ENCODE measurements at places on chromosomes 7 and 10. TPM values are rescaled to one million over a fixed set of nuclear protein-coding genes. Genes with fewer than 3 reads are reported as not detected.

DNA sequence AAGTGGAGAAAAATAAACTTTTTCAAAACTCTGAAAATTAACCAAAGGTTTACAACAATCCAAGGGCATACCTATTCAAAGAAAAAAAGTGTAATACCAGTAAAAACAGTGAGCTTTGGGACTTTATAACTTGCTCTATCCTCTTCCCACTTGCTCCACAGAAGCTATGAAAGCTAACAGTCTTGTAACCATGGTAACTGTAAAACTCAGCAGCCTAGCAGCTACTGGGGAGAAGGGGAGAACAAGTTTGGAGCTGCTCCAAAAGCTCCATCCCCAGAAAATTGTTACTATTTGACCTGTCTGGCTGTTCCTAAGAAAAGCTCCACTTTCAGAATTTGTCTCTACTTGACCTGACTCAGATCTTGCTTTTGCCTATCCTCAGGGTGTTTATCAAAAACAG lies 191.5 kb downstream of the OTUD1 start:
- no peak for DNase-seq

GRCh38 chr7:4602905-4603842 lies 78.9 kb upstream of the FOXK1 start:
- DNase-seq, result no peak

- no peak for DNase-seq
Observed at GRCh38 chr10:23432639-23433038, 6.2 kb upstream of the OTUD1 start.

DNA sequence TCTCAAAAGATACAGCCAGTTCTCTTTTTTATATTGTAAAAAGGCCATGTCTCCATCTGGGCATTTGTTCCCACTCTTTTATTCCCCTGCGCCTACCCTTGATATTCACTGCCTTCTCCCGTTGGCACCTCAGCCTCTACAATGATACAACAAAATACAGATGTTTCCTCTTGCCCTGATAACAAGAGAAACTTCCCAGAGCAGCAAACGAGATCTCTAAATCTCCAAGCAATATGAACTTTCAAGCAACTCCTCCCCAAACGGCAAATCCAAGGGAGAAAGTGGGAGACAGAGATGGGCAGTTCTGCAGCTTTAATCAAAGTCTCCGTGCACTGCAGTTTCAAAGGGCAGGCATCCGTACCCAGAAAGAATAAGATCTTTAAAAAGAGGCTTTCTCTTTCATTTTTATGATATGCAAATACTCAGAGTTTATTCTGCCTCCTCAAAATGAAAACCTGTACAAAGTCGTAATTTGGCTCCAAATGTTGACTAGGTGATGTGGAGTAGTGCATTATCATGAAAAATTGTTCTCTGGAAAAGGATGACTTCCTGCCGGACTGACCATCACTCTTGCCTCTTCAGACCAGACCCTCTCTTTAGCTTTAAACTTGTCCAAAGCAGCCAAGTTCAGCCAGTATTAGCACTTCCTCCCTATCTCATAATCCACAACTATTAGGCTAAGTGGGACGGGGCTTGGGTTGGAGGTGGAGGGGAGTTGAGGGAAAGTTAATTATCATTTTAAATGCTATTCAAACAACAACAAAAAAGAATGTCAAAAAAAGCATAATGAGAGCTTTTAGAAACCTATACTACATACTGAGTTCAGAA lies 682 bp downstream of the HGF start:
- DNase-seq, result no peak

DNA sequence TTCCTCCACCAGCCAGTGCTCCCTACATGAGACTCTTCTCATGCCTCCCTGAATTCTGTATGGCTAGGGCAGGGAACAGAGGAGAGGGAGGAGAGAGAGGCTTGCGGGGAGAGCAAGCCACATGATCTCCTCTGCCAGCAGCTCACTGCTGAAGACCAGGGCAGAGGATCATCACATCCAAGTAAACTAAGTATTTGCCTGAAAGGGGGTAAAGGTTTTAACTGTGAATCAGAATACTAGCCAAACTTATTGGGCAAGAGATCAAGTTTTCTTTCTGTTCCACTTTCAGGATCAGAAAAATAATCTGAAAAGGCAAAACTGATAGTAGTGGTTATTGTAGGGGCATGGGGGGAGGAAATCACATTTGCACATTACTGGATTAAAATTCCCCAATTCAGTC lies 17.8 kb upstream of the ERCC6 start:
- DNase-seq, result no peak

- no peak for DNase-seq
Observed at GRCh38 chr10:88598055-88598454, 11.5 kb downstream of the LIPJ start.

- DNase-seq, result no peak
Observed at GRCh38 chr10:130430291-130430690, 294.1 kb downstream of the GLRX3 start.

DNA sequence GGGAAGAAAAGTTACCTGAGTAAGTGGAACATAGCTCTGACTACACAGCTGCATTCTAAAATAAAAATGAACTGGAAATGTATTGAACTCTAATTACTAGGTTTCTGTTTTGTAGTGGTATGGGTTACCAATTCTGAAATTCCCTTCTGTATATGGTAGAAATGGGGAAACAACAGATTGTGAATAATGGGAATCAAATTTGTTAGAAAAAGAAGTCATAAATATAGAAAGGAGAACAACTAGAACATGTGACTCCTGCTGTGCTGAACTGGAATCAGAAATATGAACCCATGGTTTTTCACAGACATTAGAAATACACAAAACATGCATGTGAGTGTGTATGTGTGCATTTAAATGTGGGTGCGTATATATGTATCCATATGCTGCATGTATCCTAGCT lies 27.0 kb downstream of the MCMBP start:
- no peak for DNase-seq

DNA sequence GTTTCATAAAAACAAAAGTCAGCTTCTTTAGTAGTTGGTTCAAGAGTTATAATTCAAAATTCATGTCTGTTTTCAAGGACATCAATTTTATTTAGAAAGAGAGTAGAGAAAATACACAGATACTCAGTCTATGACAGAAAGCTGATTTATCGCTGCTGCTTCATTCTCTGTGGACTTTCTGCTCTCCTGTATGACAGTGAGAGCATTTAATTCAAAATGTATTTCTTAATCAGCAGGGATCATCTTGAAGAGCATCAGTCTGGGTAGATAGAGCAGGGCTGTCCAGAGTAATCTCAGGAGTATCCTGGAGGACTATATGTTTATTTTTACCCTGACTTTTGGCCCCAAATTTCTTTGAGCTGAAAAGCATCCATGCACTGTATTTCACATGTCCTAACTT lies 1676.7 kb downstream of the REEP3 start:
- DNase-seq, result peak; percentile 59

GRCh38 chr7:2480070-2480408 lies 3.8 kb upstream of the GRIFIN start:
- DNase-seq, result no peak

DNA sequence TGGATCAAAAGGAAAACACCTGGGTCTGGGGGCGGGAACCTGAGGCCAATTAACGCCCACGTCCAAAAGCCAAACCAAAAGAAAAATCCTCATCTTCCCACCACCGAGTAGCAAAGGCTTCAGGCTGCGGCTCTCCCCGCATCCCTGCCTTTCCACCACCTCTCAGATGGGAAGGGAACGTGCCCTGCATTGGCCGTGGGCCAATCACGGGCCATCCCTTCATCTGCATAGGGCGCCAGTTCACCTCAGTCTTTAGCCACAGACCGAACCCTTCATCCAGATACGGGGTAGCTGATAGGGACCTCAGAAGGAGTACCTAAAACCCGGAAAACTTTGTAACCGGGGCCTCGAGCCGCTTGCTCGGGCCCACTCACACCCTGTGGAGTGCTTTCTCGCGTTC lies 626 bp downstream of the PRPF18 start:
- no peak for DNase-seq

DNA sequence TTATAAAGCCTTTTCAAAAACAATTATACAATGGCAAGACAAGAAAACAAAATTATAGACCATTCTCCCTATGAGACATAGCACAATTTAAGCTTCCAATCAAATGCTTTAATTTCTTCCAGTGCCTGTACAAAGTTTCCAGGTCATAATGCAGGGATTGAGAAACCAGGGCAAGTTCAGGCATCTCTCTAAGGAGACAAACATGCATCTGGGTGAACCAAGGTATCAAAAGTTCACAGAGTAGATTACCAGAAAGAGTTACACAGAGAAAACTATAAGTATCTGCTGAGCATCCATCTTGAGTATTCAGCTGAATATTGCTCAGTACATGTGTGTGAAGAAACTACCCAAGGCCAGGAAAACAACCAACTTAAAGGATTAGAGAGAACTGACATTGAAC lies 89.1 kb downstream of the COL28A1 start:
- no peak for DNase-seq

DNA sequence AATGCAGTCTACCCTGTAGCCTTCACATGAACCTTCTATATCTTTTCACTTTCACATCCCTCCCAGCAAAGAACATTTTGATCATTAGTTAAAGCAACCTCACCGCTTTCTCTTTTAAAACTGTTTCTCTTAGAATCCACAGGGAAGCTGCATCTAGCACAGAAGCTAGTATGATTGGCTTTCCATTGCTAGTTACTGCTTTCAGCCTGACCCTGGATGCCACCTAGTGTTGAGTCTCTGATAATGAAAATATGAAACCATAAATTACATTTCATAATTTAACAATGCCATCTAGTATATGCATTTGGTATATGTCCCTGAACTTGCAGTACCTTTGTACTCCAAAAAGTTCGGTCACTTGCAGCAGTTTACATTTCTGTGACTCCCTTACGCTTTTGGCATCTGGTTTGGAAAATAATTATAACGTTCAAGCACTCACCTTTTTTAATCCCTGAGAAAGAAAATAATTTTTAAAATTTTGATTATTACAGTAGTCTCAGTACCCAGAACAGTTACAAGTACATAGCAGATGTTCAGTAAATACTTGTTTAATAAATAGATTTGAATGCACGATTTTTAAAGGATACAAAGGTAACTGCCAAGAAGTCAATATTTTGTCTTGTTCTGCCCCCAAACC lies 22.7 kb downstream of the CISD1 start:
- DNase-seq, result peak; percentile 58

GRCh38 chr10:107433605-107434004 lies 269.1 kb upstream of the SORCS1 start:
- DNase-seq, result no peak

DNA sequence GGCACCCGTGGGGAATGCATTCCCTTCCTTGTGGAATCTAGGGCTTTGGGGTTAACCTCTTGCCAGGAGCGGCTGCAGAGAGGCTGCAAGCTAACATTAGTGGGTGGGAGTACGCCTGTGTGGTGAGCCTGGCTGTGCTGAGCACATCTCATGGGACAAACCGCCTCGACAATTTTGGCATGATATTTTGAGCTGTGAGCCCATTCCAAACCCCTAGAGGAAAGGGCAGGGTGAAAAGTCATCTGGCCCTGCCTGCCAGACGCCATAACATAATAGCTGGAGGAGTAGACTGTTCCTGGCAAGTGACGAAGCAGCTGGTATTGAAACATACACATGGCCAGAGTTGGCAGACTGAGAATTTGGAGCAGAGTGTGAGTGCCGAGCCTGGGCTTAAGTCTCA lies 110.0 kb downstream of the TACC2 start:
- DNase-seq, result no peak

DNA sequence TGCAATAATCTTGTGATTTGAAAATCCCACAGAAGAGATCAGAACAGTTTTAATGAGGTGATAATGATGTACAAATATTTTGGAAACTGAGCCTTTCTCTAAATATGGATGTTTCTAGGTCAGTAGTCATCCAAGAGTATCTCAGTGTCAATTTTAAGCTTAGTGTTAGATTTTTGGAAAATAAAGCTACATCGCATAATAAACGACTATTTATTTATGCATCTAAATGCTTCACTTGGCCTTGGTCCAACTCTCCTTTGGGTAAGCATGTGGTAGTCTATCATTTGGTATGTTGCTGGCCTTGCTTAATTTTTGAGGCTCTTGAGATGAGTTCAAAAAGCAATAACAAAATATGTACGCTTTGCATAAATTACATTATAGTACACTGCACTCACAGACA lies 5.4 kb upstream of the PPP1R9A start:
- DNase-seq, result no peak

- DNase-seq, result peak; percentile 29
Observed at GRCh38 chr10:121078036-121078435, 226.9 kb downstream of the WDR11 start.

GRCh38 chr7:5773661-5774086 lies 7.8 kb downstream of the RNF216 start:
- DNase-seq, result no peak

- DNase-seq, result no peak
Observed at GRCh38 chr10:11828682-11829284, 5.6 kb downstream of the PROSER2 start.

DNA sequence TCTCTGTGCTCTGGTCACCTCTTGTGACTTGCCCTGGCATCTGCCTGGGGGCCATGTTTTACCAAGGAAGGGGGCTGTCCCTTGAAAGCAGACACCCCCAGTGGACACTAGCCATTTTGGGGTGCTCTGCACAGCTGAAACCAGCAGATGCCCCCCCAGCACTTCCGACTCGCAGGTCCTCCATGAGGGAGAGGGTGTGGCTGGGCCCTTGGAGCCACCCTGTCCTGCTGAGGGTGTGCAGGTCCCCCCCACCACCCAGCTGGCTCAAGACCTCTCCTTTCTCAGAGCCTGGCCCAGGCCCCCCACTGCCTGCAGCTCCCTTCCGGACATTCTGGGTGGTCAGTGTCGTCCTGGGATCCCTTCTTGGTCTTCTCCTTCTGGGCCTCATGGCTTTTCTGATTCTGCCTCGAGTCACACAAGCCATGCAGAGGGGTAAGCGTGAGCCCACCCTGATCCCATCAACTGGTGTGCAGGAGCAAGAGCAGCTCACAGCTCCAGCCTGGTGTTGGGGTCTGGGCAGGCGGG lies 12.3 kb downstream of the SCART1 start:
- no peak for DNase-seq

- DNase-seq, result no peak
Observed at GRCh38 chr10:132985546-132985900, 43.2 kb upstream of the CFAP46 start.

GRCh38 chr7:143902332-143902899 lies 440 bp upstream of the TCAF1 start:
- DNase-seq, result no peak

DNA sequence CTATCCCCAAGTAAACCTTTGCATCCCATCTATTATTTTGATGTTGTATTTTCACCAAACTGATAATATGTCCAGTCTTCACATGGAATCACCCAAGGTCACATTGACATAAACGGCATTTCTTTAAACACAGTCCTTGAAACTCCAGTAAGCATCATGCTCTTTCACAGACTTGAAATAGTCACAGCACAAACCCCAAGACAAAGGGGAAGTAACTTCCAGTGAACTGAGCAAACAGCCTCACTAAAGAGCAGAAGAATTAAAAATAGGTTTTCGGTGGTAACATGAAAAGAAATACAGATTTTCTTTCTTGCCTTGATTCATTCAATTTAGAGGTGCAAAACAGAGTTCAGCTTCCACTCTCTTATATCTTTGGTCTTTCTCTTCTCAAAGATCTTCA lies 253.7 kb downstream of the SFMBT2 start:
- DNase-seq, result no peak

GRCh38 chr10:86153751-86154150 lies 212.8 kb downstream of the GRID1 start:
- no peak for DNase-seq

The SPDYE1 gene
- 0.10 TPM for total RNA-seq

The DHTKD1 gene
- total RNA-seq, result 19.5 TPM

The CFAP43 gene
- 1.6 TPM for total RNA-seq

The MINDY4 gene
- total RNA-seq, result 5.2 TPM

The NUTM2D gene
- total RNA-seq, result 2.8 TPM

The RAB19 gene
- total RNA-seq, result 0.49 TPM

The C10orf95 gene
- total RNA-seq, result 0.39 TPM

The BLNK gene
- total RNA-seq, result 5.9 TPM

The MALRD1 gene
- total RNA-seq, result 12.8 TPM

The FAM149B1 gene
- 25.6 TPM for total RNA-seq

The GPRIN2 gene
- total RNA-seq, result 2.8 TPM

The WEE2 gene
- total RNA-seq, result 0.10 TPM

The GRK5 gene
- 10.7 TPM for total RNA-seq
